Activated naive CD4-positive, alpha-beta T cell treated with anti-CD3 and anti-CD28 coated beads, Interleukin-2, amount 10 ng/mL, durations not matched to agents 7 days and 5 days (primary cell): ENCODE measurements at places on chromosomes 3 and 15.
A peak's percentile ranks its signal among the peaks of the same experiment; 100 is the strongest.

DNA sequence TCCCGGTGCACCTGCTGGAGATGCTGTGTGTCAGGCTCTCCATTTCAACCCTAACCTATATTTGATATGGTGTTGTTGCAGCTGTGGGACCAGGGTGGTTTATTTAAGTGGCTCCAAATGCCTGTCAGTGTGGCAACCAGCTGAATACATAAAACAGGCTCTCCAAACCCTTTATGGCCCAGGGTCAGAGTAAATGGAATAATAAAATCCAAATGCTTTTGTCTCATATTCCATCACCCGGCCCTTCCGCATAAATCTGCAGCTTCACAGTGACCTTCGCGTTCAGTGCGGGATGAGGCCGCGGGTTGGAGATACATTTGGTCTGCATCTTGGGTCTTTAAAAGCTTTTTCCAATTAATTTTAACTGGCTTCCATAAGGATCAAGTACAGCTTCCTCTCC lies 382.1 kb upstream of the NR2F2 start:
- H3K4me1 ChIP-seq, result peaks cover 3% of the 10 kb centered on the region
- peaks cover 12% of the 10 kb centered on the region for H3K27me3 ChIP-seq
- DNase-seq, result no peak
- H3K4me3 ChIP-seq, result no peak overlapping the region

- peak overlapping the region; percentile 39 for H3K27ac ChIP-seq
- peaks cover 22% of the 10 kb centered on the region for H3K36me3 ChIP-seq
- no peaks in the 10 kb centered on the region for H3K27me3 ChIP-seq
- H3K4me1 ChIP-seq, result peaks cover 71% of the 10 kb centered on the region
Observed at GRCh38 chr3:15538345-15538744, 16.8 kb upstream of the COLQ start.

GRCh38 chr15:88612186-88612796 lies 8.8 kb upstream of the AEN start:
- DNase-seq, result no peak
- no peak overlapping the region for H3K27ac ChIP-seq
- H3K4me1 ChIP-seq, result peaks cover 3% of the 10 kb centered on the region
- no peaks in the 10 kb centered on the region for H3K36me3 ChIP-seq
- H3K27me3 ChIP-seq, result peaks cover 84% of the 10 kb centered on the region
- H3K4me3 ChIP-seq, result no peak overlapping the region

GRCh38 chr3:16252243-16252978 lies 12.3 kb downstream of the DPH3 start:
- H3K27ac ChIP-seq, result no peak overlapping the region
- H3K27me3 ChIP-seq, result no peaks in the 10 kb centered on the region
- H3K36me3 ChIP-seq, result peaks cover 3% of the 10 kb centered on the region
- H3K4me1 ChIP-seq, result peaks cover 18% of the 10 kb centered on the region
